ENCODE measurements at places on chromosomes 13 and 19.

GRCh38 chr19:45123440-45123850, 30.5 kb downstream of the PPP1R37 start:
- no peak for DNase-seq

- no peak for DNase-seq
These were observed 477 bp downstream of the PIP5K1C start for GRCh38 chr19:3699741-3700241.

DNA sequence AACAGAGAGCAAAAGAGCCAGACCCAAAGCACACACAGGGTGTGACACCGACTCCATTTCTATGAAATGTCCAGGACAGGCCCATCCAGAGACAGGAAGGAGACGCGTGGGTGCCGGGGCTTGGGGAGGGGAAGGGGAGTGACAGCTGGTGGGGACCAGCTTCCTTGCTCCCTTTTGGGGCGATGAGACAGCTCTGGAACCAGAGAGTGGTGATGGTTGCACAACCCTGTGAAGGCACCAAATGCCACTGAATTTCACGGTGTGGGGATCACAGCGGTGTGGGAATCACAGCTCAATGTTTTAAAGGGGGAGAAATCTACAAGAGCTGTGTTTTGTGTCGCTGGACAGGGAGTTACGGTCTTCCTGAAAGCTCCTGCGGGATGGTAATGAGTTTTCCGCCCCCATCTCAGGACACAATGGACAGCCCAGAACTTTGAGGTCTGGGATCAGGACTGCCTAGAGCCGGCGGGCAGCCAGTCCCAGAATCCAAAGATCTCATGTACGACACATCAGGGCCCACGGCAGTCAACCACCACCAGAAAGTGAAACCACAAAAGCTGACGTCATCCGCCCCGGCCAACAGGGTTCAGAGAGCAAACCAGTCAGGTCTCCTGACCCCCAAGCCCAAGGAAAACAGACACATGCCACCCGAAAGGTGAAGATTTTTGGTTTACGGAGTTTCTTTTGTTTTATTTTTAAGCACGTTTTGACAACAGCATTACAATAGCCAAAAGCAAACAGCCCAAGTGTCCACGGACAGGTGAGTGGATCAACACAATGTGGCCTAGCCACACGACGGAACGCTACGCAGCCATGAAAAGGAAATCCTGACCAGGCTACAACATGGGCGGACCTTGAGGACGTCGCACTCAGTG, 7.3 kb downstream of the SGTA start:
- no peak for DNase-seq

GRCh38 chr13:45659536-45659935, 42.6 kb upstream of the CBY2 start:
- no peak for DNase-seq
